Stimulated activated CD8-positive, alpha-beta memory T cell treated with anti-CD3 and anti-CD28 coated beads, Interleukin-4, amount 100 ng/mL, for 4 hours (primary cell): ENCODE measurements at places on chromosomes 16 and 17.
A peak's percentile ranks its signal among the peaks of the same experiment; 100 is the strongest.

GRCh38 chr17:27598337-27599050, 32.5 kb upstream of the LGALS9 start:
- no peak for DNase-seq

GRCh38 chr17:67374329-67375053, 2.6 kb upstream of the PITPNC1 start:
- peak; percentile 81 for DNase-seq

DNA sequence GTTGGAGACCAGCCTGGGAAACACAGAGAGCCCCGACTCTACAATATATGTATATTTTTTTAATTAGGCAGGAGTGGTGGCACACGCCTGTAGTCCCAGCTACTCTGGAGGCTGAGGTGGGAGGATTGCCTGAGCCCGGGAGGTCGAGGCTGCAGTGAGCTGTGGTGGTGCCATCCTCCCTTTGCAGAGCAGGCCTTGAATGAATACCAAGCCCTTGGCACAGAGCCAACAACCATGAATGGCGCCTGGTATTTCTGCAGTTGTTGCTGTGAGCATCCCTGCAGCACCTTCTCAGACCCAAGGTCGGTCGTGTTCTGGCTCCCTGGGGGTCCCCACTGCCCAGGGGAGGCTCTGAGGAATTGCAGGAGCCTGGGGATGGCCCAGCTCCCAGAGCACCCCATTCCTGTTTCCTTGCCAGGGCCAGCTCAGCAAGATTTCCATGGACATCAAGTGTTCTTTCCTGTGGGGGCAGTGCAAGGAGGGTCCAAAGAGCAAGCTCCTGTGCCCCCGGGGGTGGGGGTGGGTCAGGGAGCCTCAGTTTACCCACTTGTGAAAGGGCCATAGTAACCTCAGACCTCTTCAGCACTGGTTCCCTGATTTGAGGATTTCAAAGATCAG, 25.6 kb upstream of the RMI2 start:
- no peak for DNase-seq

- no peak for DNase-seq
These were observed 68.6 kb downstream of the ZZEF1 start for GRCh38 chr17:4073983-4074830.

- no peak for DNase-seq
These were observed 40.8 kb downstream of the MRTFB start for GRCh38 chr16:14111713-14112538.

DNA sequence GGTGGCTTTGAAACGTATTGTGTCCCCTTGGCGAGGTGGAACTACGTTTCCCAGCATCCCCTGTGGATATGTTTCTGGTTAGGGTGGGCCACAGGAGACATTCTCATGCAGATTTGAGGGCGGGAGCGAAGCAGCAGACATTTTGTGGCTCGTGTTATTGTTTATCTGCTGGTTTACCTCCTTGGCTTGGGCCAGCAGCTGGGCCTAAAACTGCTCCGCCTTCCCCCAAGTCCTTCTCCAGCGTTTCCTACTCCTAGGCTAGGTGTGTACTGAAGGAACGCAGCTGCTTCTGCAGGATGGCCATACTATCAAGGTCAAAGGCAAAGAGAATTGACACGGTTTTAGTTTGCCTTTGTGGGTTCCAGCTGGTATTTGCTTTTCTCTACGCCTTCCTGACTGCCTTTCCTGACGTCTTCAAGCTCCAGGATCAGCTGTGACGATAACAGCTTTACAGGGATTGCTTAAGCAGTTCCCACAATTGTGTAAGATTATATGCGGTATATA, 17.2 kb upstream of the WSB1 start:
- no peak for DNase-seq

DNA sequence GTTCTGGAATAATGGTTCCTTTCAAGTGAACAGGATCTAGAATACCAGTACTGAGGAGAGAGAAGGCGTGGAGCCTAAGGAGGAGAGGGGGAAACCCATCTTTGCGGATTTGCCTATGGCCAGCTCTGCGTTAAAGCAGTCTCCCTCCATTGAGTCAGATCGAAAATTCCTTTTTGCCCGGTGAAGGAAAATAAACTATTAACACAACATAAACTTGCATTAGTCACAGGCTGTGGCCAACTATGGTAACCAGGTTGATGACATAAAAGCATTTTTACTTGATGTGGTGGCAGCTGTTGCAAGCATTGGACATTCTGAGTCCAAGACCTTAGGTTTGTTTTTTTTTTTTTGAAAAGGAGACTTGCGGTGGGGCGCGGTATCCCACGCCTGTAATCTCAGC, 8.9 kb downstream of the LDAF1 start:
- no peak for DNase-seq

DNA sequence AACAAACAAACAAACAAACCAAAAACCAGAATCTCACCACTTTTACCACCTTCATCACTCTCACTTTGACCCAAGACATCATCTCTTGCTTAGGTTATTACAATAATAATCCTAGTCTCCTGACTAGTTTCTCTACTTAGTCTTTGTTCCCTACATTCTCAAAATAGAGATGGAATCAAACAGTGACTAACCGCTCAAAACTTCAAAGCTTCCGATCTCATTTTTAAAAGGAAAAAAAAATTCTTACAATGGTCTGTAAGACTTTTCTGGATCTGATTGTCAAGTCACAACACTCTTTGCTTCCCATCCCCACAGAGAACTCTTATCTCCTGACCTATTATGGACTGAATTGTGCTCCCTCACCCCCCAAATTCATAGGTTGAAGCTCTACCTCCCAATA, 60.9 kb downstream of the SPAG9 start:
- no peak for DNase-seq

- no peak for DNase-seq
These were observed 57.4 kb upstream of the MRTFB start for GRCh38 chr16:14013571-14014283.

DNA sequence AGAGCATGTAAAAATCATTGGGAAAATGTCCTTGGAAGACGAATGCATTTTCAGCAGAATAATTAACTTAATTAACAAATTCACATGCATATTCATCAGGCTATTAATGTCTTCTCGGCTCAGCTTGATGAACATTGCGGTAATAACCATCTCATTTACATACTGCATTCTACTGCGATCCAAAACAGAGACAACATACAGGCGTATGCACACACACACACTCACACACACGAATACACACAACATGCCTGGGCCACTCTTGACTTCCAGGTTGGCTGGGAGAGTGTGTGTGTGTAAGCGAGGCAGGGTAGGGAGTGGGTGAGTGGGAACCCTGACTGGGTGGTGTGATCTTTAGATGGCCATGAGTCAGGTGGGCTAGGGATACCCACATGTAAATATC, 44.7 kb downstream of the NEUROD2 start:
- DNase-seq: no peak

GRCh38 chr17:896454-896853, 83.1 kb downstream of the NXN start:
- no peak for DNase-seq
